ENCODE measurements at places on chromosomes 5 and 9.

DNA sequence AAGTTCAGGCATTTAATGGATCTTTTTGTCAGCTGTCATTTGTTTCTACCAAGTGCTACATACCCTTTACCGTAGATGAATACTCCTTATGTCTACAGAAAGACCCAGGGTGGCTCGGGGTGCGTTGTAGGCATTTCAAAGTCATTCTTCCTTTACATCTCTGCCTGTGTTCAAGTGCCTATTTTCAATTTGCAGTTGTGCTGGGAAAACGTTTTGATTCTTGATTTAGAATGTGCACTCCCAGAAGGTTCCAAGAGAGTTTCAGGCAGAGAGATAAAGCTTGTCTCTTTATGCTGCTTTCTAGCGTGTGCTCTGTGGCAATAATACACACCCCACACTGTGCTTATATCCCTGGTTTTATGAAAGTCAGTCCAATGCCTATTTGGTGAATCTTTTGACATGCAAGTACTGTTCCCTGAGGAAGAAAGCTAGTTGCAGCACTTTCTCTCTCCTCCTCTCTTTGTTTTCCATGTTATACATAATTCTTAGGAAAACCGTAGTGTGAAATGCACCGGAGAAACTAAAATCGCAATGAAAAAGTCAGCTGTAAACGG is 828.1 kb upstream of the ZNF608 start:
- ATAC-seq: no peak

GRCh38 chr9:116165912-116166311 is 12.3 kb downstream of the PAPPA start:
- no peak for ATAC-seq

- ATAC-seq: no peak
These were observed 191.2 kb downstream of the PALM2AKAP2 start for GRCh38 chr9:109971226-109971625.

DNA sequence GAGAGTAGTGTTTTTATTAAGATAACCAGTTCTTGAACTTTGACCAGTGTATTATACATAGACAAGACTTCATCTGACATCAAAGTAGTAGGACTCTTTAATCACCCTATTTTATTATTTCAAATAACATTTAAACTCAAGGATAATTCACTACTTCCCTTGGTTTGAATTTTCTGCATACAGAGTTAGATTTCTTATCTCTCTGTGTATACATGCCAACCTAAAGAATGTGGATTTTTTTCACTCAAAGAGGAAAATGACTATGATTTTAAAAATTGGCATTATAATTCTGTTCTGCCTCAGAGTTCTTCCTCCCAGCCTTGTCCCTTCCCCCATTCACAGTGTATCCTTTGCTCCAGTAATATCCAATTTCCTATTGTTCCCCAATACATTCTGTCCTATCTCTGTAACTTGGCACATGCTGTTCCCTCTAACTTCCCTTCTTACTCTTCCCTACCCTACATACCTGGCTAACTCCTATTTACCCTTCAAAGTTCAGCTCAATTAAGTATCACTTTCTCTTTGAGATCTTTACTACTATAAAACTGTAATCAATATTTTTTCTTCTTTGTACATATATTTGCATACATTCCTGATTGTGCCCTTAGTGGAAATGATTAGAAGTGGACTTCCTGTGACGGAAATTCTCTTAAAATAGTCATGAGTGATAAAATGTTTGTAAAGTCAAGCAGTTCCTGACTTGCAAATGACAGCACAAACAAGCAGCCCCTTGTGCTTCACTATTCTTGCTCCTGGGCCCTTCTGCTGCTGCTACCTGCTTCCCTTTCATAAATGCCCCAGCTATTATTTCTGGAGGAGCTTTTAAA is 38.1 kb upstream of the DENND4C start:
- no peak for ATAC-seq

- no peak for ATAC-seq
These were observed 194.6 kb downstream of the AOPEP start for GRCh38 chr9:94921092-94921471.

GRCh38 chr5:172266071-172266675 is 17.4 kb downstream of the UBTD2 start:
- no peak for ATAC-seq

DNA sequence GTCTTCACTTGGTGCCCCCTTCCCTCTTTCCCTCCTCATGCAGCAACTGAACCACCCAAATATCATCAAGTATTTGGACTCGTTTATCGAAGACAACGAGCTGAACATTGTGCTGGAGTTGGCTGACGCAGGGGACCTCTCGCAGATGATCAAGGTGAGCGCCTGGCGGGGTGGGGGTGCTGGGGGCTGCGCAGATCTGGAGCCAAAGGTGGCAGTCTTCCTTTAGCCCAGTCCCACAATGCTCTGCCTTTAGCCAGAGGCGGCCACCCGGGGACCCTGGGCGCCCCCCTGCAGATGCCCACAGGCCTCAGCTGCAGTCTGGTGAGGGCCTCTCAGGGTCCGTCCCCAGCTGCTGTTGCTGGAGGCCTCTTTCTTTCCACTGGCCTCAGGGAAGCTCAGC is 63.7 kb downstream of the NEK6 start:
- ATAC-seq: no peak

DNA sequence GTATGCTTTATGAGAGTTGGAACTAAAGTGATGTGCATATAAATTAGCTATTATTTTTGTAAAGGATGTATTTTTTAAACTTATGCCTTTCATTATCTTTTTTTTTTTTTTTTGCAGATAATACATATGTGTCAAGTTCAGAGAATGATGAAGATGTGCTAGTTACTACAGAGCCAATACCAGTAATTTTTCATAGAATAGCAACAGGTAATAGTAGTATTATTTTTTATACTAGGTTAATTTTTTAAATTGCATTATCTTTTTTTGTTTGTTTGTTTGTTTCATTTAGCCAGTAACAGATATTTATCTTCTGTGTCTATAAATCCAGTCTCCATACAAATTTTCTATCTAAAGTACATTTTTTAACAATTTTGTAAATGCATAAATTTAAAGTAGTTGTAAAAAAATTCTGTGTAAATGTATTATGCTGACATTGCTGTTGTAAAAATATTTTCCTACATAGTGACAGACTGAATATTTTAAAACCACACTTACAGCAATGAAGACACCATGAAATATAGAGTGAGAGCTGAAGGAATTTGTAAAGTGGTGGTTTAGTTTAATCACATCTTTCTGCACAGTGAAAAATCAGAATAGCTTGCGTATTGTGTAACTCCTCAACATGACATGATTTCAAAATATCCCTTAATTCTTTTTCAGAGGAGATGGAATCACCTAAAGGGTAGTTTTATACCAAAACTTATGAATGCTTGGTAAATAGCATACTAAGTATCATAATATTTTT is 93.3 kb downstream of the PARP8 start:
- no peak for ATAC-seq

Data from esophagus mucosa (tissue), 1 donor.